ENCODE measurements at places on chromosomes 5 and 9. TPM values are rescaled to one million over a fixed set of nuclear protein-coding genes. Genes with fewer than 3 reads are reported as not detected.

Gene WASHC1
- 4.9 TPM for total RNA-seq

Gene IDNK
- total RNA-seq: 5.0 TPM

Gene CD72
- total RNA-seq: not detected

Gene ANKRD31
- under 0.01 TPM for total RNA-seq

Gene MAP1B
- 35.5 TPM for total RNA-seq

Gene HRCT1
- 0.32 TPM for total RNA-seq

Gene WNK2
- total RNA-seq: not detected

Gene IFNA21
- total RNA-seq: not detected

Gene GABRA6
- total RNA-seq: not detected

Gene REEP2
- 0.65 TPM for total RNA-seq

Gene ZNF484
- total RNA-seq: 14.4 TPM

Gene DND1
- total RNA-seq: 0.49 TPM

Gene ASS1
- 42.4 TPM for total RNA-seq

Gene BTNL3
- total RNA-seq: not detected

Gene CA9
- total RNA-seq: not detected

Gene C9
- total RNA-seq: 0.57 TPM

Gene ECSCR
- total RNA-seq: 281 TPM
